ENCODE measurements at places on chromosomes 3 and 15.

DNA sequence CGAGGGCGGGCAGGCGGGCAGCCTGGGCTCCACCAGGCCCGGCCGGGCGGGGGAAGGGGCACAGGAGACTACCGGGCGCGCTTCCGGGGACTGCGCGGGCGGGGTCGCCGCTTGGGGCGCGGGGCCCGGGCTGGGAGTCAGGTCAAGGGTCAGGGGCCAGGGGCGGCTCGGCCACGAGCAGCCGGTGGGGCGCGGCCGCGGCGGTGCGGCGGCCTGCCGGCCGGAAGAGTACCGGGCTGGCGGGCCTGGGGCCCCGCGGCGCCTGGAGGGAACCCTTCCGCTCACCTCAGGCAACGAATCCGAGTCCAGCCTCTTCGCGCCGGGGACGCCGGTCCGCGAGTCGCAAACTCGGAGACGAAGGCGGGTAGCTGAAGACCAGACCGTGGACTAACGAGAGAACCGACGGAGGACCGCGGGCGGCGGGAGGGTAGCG is 225 bp downstream of the RHOA start:
- peak; percentile 17 for DNase-seq

DNA sequence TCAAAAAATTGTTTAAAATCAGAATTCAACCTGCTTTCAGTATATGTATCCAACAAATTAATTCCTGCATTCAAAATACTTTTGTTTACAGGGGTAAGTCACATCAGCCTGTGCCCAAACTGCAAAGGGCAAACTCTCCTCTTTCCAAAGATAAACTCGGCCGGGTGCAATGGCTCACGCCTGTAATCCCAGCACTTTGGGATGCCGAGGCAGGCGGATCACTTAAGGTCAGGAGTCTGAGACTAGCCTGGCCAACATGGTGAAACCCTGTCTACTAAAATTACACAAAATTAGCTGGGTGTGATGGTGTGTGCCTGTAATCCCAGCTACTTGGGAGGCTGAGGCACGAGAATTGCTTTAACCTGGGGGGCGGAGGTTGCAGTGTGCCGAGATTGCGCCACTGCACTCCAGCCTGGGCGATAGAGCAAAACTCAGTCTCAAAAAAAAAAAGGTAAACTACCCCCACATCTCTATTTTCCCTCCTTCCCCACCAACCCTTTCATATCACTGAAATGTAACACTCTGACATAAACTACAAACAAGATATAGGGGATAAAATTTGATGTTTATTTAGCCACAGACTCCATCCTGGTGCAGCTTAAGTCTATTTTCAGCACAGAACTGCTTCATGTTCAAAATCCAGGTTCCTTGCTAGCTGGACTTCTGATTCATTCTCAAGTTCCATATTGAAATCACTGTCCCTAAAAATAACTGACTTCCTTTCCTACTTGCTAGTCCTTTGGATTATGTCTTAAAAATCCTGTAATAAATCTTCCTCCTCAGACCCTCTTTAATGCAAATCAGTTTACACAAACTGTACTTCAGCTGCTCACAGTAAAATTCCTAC is 15.4 kb downstream of the UBP1 start:
- DNase-seq: no peak

DNA sequence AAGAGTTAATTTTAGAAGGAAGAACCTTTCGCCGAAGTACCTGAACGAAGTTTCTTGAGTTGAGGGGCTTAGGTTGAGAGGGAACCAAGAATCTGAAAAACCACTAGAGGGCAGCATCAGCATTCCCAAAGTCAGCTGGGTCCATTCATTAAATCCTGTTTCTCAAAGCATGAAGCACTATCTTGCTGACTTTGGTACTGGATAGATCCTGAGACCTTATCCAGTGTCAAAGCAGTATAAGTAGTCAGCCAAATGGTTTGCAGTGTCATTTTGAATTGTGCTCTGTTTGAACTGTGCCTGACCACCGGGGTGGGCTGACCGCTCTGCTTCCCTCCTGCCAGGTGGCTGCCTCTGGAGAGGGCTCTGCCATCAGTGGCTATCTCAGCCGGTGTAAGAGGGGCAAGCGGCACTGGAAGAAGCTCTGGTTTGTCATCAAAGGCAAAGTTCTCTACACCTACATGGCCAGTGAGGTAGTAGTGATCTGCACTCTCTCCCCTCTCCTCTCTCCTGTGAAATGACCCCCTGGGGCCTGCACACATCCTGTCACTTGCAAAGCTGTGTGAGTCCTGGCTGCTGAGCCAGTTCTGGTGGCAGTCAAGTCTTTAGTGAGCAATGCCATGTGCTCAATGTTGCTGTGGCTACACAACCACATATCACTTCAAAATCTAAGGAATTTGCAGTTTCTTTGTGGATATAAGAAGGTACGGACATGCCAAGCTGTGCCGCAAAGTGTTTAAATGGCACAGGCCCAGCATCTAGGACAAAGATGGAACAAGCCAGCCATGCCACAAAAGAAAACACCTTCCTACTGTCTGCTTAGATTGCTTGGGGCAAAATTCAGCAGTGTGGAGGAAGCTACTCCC is 21.4 kb upstream of the NR2C2 start:
- DNase-seq: no peak

DNA sequence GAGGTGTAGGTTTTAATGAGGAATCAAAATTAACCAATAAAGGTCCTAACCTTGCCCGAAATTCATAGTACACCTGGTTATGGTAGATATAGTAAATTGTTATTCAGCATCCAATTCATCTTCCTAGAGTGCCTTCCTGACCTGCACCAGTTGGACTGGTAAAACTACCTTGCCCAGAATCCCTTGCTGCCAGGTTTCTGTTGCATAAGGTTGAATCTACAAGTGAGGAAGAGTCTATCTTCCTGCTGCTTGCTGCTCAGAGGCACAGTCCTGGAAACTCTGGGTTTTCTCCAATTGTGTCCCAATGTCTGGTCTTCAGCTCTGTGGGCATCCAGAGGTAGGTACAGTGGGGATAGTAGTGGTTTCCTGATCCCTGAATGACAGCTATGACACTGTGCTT is 17.3 kb downstream of the CCDC54 start:
- DNase-seq: no peak

DNA sequence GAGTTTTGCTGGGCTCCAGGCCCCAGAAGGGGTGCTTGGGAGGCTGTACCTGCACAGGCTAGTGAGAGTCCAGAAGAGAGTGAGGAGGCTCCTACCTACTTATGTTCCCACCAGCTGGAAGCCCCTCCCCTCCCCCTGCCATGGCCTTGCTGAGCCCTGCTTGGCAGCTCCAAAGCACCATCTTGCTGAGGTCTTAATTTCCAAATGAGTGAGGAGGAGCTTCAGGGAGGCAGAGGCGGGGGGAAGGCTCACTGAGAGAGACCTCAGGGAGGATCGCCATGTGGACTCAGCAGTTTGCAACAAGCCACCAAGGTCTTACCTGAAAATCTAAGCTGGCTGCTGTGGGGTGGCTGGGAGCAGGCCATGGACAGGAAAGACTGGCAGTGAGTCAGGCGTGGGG is 8.7 kb upstream of the CACNA2D2 start:
- no peak for DNase-seq

GRCh38 chr3:187919048-187919447 is 173.8 kb upstream of the BCL6 start:
- peak; percentile 22 for DNase-seq

DNA sequence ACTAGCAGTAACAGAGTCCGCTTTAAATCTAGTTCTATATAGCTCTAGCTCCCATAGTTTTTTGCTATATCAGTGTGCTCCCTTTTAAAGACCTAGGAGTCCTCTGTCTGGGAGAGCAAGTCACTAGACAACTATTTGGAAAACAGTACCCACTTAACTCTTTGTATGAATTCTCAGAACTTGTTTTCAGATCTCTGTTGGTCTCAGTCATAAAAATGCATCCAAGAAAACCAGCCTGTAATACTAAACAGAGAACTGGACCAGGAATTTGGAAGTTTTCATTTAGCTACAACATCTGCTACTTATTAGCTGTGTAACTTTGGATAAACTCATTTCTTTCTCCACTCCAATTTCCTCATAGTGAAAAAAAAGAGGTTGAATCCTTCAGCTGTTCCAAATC is 56.9 kb upstream of the C3orf49 start:
- DNase-seq: no peak

- no peak for DNase-seq
These were observed 10.1 kb upstream of the CAPN3 start for GRCh38 chr15:42349186-42349585.

DNA sequence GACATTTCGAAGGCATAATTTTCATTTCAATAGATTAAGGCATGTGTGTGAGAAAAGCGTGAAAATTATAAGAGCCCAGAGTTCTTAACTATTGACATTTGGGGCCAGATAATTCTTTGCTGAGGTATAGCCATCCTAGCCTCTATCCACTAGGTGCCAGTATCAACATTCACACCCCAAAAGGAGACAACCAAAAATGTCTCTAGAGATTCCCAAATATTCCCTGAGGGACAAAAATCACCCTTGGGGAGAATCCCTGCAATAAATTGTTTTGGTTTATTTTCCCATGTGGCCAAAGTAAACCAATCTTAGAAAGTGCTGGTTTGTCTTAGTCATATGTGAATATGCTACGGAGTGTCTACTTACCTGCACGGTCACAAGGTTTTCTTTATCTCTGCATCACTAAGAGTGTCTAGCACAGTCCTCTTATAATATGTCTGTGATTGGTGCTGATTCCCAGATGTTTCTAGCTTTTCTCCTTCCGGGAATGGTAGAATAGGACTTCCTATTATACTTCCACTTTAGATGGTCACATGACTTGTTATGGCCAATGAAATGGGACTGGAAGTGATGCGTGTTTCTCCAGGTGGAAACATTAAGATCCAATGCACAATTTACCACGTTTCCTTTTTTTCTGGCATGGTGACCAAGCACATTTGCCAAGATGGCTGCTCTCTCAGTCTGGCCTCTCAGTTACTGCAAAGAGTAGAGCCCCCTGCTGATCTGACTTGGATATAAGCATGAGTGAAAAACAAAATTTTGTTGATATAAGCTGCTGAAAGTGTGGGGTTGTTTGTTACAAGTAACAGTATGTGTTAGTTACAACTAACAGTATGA is 8.0 kb upstream of the KBTBD8 start:
- DNase-seq: no peak

DNA sequence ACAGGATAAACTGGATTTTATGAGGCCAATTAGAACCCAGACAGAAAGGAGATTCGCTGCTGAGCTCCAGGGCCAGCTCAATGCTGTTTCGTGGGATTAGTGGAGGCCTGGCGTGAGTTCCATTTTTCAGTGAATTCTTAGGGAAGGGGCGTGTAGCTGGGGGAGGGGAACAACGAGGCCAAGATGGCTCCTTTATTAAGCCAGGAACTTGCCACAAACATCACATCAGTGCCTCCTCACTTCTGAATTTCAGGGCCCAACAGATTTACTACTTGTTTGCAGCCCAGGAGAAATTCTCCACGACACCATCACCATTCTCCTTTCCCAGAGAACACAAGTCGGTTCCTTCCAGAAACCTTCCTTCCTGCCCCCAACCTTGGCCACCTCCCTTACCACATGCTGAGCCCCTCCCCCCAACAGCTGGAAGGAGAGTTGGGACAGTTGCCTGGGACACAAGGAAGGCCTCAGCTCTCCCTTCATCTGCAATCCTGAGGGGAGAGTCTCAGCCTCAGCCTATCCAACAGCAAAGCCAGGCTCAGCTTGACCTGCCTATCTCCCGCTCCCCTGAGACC is 5.8 kb downstream of the IGDCC4 start:
- DNase-seq: no peak

DNA sequence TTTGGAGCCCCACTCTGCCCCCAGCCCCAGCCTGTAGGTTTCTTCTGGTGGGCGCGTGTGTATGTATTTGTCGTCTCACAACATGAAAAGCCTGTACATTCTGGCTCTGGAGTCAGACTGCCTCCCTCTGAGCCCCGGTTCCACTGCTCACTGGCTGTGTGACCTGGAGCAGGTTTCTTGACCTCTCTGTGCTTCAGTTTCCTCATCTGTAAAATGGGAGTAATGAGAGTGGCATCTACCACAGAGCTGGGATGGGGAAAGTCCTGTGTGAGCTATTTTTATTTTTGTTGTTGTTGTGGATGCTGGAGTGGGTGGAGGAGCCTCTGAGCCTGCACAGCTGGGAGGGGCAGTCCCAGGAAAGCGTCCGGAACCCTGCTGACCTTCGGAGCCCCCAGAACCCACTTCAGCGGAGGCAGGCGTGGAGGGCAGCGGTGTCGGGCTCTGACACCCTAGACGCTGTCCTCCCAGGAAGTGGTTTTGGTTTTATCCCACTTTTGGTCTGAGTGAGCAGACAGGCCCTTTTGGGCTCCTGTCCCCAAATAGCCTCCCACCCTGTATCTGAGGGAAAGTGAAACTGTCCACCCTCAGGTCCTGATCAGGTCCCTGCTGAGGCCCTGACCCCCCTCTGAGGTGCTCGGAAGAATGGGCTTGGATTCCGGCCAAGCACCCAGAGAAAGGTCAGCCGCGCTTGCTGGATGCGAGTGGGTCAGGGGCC is 103.5 kb downstream of the CHSY1 start:
- no peak for DNase-seq

GRCh38 chr3:463252-464192 is 267.0 kb downstream of the CHL1 start:
- DNase-seq: no peak
